NCI-H1105 (cell line): ENCODE measurements at places on chromosomes 4 and X.

DNA sequence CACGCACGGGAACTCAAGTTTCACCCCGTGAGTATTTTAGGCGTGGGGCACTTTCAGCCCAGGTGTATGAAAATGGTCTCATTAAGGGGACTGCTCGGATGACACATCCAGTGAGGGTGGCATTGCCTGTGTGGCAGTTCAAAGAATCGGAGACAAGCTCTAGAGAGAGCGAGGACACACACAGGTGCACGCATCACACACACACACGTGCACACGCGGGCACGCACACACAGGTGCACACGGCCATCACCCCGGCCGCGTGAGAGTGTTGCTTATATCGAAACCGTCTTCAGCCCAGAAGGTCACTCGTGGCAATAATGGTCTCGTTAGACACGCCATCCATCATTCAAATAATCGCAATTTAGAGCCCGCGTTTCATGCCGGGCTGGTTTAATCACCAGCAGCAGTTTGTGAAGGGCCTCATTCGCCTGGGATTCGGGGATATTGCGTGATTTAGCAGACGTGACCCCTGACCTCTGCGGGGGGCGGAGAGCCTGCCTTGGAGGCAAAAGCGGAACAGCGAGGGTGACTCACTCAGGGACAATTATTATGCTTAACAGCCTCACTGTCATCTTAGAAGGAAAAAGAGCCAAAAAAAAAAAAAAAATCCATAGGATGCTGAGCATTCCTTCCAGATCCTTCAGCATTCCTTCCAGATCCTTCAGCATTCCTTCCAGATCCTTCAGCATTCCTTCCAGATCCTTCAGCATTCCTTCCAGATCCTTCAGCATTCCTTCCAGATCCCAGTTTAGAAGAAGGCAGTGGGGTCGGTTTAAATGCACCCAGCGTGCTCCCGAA is 89.4 kb upstream of the PPP2R3B start:
- no peak for DNase-seq

- no peak for DNase-seq
Observed at GRCh38 chr4:89380980-89381379, 73.4 kb upstream of the GPRIN3 start.

- DNase-seq, result no peak
Observed at GRCh38 chrX:18883234-18883960, 100.5 kb downstream of the PHKA2 start.

- DNase-seq, result no peak
Observed at GRCh38 chr4:86848732-86849619, at the start of gene SLC10A6. SLC10A6 (minus strand) TSS chr4:86849384; CDS start chr4:86849115, 269 bp downstream.

- no peak for DNase-seq
Observed at GRCh38 chrX:150465881-150466775, 102.3 kb upstream of the MTM1 start.

- no peak for DNase-seq
Observed at GRCh38 chr4:109091727-109092409, 210.6 kb downstream of the COL25A1 start.

GRCh38 chr4:119300101-119300978 is 21.6 kb downstream of the FABP2 start:
- DNase-seq, result no peak

GRCh38 chr4:5082376-5082775 is 31.1 kb downstream of the STK32B start:
- DNase-seq, result no peak

GRCh38 chr4:144410230-144410783 is 235.6 kb upstream of the HHIP start:
- no peak for DNase-seq

DNA sequence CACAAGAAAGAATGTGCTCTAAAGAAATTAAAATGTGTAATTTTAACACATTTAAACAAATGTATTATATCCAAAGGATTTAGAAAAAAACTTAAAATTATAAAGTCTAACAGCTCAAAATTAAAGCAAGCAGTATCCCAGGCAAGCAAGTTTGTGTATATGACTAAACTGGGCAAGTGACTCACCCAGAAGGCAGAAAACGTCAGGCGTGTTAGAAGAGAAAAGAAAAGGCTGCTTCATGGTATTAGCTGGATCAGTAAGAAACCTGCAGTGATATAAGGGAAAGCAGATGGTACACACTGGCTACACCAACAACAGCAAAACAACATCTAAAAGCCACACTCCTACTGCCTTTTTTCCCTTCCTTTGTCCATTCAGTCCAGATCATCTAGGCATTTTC is 250.6 kb upstream of the NDST3 start:
- DNase-seq, result no peak

- DNase-seq, result no peak
Observed at GRCh38 chrX:10457092-10457491, 163.3 kb downstream of the MID1 start.
